Epithelial cell of alveolus of lung (primary cell): ENCODE measurements at places on chromosomes 3 and 15. TPM values are rescaled to one million over a fixed set of nuclear protein-coding genes. Genes with fewer than 3 reads are reported as not detected.

The SOX14 gene
- total RNA-seq: not detected in 2 replicates

The DUOXA2 gene
- total RNA-seq: under 0.01 TPM in 1 of 2 replicates, not detected in the other

The C3orf49 gene
- total RNA-seq: not detected in 2 replicates

The CYP1A1 gene
- total RNA-seq: 0.13 and 0.48 TPM in 2 replicates

The COLQ gene
- 0.08 TPM in 1 of 2 replicates, not detected in the other for total RNA-seq

The MEIS2 gene
- total RNA-seq: 9.6 and 30.7 TPM in 2 replicates

The SLC2A2 gene
- not detected in 2 replicates for total RNA-seq

The MNS1 gene
- total RNA-seq: 1.2 and 4.1 TPM in 2 replicates

The GATA2 gene
- 1.7 and 5.7 TPM in 2 replicates for total RNA-seq
